IPS DF 19.7 (cell line): ENCODE measurements at places on chromosomes 3 and 15.

GRCh38 chr3:100106531-100107141, 7.7 kb downstream of the FILIP1L start:
- no peak for DNase-seq

DNA sequence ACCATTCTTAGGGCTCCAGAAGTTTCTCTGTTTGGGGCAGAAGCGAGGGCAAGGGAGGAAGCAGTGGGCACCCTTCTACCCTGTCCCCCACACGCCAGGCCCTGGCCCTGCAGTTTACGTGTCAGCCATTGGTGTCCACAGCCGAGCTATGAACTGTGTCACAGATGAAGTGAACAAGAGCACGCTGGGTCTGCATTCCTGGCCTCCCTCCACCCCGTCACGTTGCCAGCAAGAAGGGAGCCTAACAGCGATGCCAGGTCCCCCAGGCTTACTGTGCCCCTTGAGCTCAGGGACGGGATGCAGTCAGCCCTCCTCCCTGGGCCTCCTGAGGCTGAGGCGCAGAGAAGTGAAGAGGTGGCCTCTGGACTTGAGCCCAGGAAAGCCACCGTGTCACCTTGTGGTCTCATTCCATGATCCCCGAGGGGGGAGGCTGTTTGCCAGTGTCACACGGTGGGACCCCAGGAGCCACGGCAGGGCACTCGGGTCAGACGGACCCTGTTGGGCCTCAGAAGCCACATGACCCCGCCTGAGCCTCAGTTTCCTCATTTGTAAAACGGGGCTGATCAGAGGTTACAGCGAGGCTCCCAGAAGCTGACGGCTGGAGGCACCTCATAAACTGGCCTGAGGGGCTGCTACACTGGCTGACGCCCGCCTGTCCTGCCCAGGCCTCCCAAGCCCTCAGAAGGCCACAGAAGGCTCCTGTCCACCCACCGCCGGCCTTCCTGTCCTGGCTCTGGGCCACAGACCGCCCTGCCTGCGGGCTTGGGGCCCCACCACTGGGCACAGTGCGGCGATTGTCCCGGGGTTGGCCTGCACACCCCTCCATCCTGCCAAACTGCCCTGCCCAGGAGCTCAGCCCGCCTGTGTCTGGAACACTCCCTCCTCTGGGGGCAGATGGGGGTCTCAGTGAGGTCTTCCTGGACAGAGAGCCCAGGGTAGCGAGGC, 18.6 kb downstream of the IQSEC1 start:
- DNase-seq: no peak

DNA sequence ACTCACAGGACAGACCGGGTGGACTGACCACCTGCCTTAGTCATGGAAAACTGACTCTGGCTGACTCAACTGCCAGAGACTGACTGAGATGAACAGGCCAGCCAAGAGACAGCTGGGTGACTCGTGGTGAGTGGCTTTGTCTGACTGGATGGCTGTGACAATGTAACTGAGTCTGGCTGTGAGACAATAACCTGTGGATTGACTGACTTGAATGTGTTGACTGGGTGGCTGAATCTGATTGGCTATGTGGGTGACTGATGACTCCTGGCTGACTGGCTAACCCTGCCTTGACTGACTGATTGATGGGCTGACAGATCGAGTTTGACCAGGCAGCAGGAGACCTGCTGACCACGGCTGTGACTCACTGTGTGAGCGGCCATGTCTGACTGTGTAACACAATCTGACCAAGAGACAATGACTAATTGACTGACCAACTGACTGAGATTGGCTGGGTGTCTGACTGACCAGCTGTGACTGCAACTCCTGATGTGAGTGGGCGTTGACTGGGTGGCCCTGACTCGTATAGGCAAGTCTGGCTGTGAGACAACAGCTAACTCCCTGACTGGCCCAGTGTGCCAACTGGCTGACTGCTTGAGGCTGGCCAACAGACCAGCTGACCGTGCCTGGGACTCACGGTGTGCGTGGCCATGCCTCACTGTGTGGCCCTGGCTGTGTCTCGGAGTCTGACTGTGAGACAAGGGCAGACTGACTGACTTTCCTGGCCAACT, 509.1 kb downstream of the SHQ1 start:
- no peak for DNase-seq

DNA sequence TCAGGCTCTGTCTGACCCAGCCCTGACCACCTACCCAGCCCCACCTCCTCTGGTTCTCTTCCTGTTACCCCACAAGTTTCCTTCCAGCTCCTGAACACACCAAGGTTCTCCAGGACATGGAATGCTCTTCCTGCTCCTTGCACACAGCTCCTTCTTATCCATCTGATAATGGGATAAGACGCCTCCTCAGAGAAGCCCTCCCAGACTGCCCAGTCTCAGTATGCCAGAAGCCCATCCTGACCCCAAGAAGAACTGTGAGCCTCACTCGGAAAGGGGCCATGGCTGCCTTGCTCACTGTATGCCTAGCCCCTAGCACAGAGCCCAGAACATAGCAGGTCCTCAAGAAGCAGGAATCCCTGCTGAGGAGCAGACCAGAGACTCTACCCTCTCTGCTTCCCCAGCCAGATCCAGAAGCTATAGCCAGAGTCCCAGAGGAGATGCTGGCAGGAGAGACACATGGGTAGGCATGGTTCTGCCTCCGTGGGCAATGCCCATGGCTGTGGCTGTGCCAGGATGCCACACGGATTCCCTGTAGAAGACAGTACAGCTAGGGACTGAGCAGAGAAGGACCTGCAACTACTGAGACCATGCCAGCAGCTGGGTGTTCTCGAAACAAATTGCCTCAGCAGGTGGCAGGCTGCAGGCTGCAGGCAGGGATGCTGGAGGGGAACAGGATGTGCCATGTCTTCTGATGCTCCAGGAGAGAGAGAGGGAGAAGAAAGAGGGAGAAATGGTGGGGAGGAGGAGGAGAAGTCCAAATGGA, 74.0 kb upstream of the LINGO1 start:
- DNase-seq: no peak

GRCh38 chr15:87567406-87568030, 689.0 kb downstream of the NTRK3 start:
- DNase-seq: no peak

GRCh38 chr15:58587486-58587885, 155.7 kb downstream of the LIPC start:
- DNase-seq: no peak

DNA sequence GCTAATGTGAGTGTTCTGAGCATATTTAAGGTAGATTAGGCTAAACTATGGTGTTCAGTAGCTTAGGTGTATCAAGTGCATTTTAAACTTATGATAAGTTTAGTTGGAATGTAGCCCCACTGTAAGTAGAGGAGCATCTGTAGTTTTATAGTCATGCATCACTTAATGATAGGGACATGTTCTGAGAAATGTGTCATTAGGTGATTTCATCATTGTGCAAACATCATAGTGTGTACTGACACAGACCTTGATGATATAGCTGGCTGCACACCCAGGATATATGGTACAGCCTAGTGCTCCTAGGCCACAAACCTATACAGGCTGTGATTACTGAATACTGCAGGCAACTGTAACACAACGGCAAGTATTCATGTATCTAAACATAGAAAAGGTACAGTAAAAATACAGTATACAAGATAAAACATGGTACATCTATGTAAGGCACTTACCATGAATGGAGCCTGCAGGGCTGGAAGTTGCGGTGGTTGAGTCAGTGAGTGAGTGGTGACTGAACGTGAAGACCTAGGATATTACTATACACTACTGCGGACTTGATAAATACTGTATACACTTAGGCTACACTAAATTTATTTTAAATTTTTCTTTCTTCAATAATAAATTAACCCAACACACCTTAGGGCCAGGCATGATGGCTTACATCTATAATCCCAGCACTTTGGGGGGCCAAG, 17.9 kb downstream of the DNAH1 start:
- DNase-seq: no peak

DNA sequence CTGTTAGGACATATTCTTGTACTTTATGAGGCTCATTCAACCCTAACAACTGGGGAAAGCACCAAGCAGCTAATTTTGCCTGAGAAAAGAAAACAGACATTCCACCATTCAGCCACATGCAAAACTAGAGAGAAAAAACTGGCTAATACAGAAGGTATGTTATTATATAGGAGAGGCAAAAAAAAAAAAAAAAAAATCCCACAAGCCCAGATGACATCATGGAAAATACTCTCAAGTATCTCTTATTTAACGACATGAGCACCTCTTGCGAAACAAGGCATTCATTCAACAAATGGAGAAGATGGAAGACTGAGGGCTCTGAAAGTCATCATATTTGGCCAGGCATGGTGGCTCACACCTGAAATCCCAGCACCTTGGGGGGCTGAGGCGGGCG, 61.5 kb downstream of the PRICKLE2 start:
- DNase-seq: no peak

GRCh38 chr15:84598250-84598649, 2.6 kb upstream of the ZSCAN2 start:
- no peak for DNase-seq

- no peak for DNase-seq
These were observed 55.6 kb upstream of the SKOR1 start for GRCh38 chr15:67769497-67770357.

GRCh38 chr3:189871418-189871817, 240.2 kb downstream of the TP63 start:
- no peak for DNase-seq

GRCh38 chr3:78506581-78507195, 1261.1 kb downstream of the ROBO1 start:
- no peak for DNase-seq

- no peak for DNase-seq
These were observed 88.3 kb downstream of the TMEM266 start for GRCh38 chr15:76147906-76148570.
